Breast epithelium (tissue), 4 donors: ENCODE measurements at places on chromosomes 2 and 18. TPM values are rescaled to one million over a fixed set of nuclear protein-coding genes. Genes with fewer than 3 reads are reported as not detected.
A peak's percentile ranks its signal among the peaks of the same experiment; 100 is the strongest.

GRCh38 chr18:50356036-50356945, 18.6 kb upstream of the SKA1 start:
- H3K4me3 ChIP-seq: no peak overlapping the region
- no peaks in the 10 kb centered on the region for H3K27me3 ChIP-seq
- no peak overlapping the region for H3K27ac ChIP-seq
- no peaks in the 10 kb centered on the region for H3K36me3 ChIP-seq

DNA sequence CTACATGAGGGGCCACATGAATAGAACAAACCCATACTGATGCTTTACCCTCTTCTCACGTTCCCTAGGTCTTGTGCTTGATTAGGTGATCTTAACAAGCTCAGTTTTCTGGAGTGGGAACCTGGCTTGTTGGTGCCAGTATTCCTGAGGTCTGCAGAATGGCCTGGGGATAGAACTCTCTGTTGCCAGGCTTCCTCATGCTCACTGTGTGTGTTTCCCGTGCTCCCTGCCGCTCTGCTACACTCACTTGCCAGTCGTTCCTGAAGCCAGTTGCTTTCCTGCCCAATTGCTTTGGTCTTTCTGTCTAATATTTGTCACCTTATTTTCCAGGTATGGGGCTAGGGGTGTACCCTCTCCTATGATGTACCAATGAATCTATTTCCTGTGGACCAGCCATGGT, 2111.5 kb upstream of the PIK3C3 start:
- no peak for DNase-seq

GRCh38 chr2:160613466-160614153, 120.0 kb upstream of the RBMS1 start:
- no peaks in the 10 kb centered on the region for H3K27me3 ChIP-seq
- H3K4me1 ChIP-seq: no peaks in the 10 kb centered on the region

DNA sequence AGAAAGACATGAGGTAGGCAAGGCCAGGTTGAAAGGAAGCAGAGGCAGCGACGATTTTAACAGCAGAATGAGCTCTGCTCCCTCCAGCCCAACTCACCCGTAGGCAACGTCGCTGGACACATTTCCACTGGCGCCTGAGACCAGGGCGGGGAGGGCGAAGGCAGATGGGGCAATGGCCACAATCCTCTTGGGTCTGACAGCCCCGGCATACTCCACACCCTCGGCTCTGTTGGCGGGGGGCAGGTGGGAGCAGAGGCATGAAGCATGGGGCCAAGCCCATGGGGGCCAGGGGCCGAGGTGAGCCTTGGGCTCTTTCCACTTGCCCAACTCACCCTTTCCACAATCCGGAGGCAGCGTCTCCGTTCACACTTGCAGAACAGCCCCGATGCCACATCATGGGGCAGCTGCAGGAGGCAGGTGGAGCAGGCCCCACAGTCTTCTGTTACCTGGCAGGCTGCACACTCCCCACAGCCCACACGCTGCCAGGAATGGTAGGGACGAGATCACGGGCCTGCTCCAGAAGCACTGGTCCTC, 5.8 kb downstream of the MBD1 start:
- no peak overlapping the region for H3K27ac ChIP-seq
- no peaks in the 10 kb centered on the region for H3K27me3 ChIP-seq
- DNase-seq: no peak
- peaks cover 42% of the 10 kb centered on the region for H3K36me3 ChIP-seq

- no peak overlapping the region for H3K27ac ChIP-seq
- H3K36me3 ChIP-seq: no peaks in the 10 kb centered on the region
- DNase-seq: no peak
- H3K4me1 ChIP-seq: peaks cover 4% of the 10 kb centered on the region
- H3K27me3 ChIP-seq: no peaks in the 10 kb centered on the region
- H3K4me3 ChIP-seq: no peak overlapping the region
Measured at GRCh38 chr2:28444956-28445355, 50.9 kb upstream of the PLB1 start.

DNA sequence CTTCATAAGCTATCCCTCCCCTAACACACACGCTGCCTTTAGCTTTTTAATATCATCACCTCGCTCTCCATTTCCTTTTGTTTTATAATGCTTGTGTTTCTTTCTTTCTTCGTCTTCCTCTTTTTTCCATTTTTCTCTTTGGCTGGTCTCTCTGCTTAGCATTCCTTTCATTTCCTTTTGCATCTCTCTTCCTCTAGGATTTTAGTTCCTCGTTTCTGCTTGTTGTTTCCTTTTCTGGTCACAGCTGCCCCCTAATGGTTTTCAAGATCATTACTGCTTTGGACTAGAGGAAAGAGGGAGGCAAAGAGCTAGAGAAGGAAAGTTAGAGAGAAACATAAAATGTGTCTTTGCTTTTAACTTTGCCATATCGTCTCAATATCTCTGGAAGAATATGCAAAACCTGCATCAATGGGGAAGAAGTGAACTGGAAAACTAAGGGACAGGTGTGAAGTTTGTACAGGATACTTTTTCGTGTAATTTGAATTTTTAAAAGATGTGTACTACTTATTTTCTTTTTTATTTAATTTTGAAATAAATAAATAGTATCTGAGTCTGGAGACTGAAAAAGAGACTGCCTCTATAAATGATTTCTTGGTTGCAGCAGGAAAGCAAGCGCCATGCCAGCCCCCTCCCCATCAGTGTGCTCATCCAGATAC, 6.3 kb upstream of the NRP2 start:
- H3K36me3 ChIP-seq: no peaks in the 10 kb centered on the region
- H3K27ac ChIP-seq: no peak overlapping the region
- H3K27me3 ChIP-seq: no peaks in the 10 kb centered on the region
- no peaks in the 10 kb centered on the region for H3K4me1 ChIP-seq

GRCh38 chr2:45040786-45041185, 31.5 kb upstream of the SIX2 start:
- no peak overlapping the region for H3K27ac ChIP-seq
- H3K36me3 ChIP-seq: no peaks in the 10 kb centered on the region
- DNase-seq: no peak
- H3K4me3 ChIP-seq: no peak overlapping the region
- H3K4me1 ChIP-seq: no peaks in the 10 kb centered on the region

GRCh38 chr2:102131564-102131963, 11.0 kb upstream of the IL1R1 start:
- no peaks in the 10 kb centered on the region for H3K27me3 ChIP-seq
- no peak for DNase-seq

DNA sequence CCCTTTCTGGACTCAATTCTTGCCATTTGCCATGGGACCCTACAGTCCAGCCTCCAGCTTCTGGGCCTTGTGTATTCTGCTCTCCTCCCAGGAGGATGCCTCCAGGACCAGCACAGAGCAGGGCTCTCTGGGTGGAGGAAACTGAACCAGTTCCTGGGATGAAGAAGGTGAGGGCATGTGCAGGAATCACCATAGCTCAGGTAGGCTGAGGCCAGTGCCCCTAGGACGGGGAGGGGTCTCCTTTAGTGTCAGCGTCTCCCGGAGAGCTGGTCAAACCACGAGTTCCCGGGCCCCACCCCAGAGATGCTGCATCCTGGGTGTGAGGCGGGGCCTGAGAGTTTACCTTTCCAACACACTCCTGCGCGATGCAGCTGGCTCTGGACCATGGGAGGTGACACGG, 5.8 kb upstream of the PRELID3A start:
- H3K27ac ChIP-seq: no peak overlapping the region
- no peaks in the 10 kb centered on the region for H3K27me3 ChIP-seq
- H3K4me3 ChIP-seq: no peak overlapping the region
- H3K4me1 ChIP-seq: no peaks in the 10 kb centered on the region
- H3K36me3 ChIP-seq: no peaks in the 10 kb centered on the region
- no peak for DNase-seq

GRCh38 chr2:42185220-42185921, 16.2 kb downstream of the EML4 start:
- no peaks in the 10 kb centered on the region for H3K4me1 ChIP-seq
- H3K27ac ChIP-seq: no peak overlapping the region
- no peak for DNase-seq
- H3K36me3 ChIP-seq: no peaks in the 10 kb centered on the region

- DNase-seq: peak; percentile 64
- H3K27me3 ChIP-seq: no peaks in the 10 kb centered on the region
- peaks cover 5% of the 10 kb centered on the region for H3K4me1 ChIP-seq
- peak overlapping the region; percentile 33 for H3K4me3 ChIP-seq
- H3K36me3 ChIP-seq: no peaks in the 10 kb centered on the region
Measured at GRCh38 chr2:42974721-42975717, 182.6 kb upstream of the HAAO start.

GRCh38 chr2:225025917-225026571, 16.2 kb downstream of the DOCK10 start:
- no peak overlapping the region for H3K27ac ChIP-seq
- H3K4me1 ChIP-seq: no peaks in the 10 kb centered on the region
- no peak overlapping the region for H3K4me3 ChIP-seq
- H3K27me3 ChIP-seq: no peaks in the 10 kb centered on the region
- no peak for DNase-seq

DNA sequence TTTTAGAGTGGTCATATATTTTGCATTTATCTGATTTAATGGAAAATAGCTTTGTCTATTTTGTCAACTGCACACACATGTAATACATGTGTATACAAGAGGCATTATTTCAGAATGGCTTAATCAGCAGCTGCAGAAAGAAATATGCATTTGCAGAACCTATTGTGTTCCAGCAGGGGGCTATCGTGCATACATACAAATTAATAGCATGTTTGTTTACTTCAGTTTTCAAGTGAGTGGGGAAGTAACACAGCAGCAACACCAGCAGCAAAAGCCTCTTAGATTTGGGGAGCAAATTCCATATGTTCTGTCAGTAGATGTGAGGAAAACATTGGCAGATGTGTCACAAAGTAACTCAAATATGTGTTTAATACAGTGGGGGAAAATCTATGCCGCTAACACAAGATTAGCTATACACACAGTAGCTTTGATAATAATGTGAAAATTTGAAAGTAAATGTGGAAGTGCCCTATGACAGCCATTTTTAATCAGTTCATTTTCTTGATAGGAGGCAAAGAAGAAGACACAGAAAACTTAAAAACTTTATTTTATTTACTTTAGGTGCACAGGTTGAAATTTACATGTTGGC, 218.1 kb downstream of the WDR7 start:
- no peaks in the 10 kb centered on the region for H3K36me3 ChIP-seq
- H3K4me1 ChIP-seq: no peaks in the 10 kb centered on the region
- no peak overlapping the region for H3K4me3 ChIP-seq

DNA sequence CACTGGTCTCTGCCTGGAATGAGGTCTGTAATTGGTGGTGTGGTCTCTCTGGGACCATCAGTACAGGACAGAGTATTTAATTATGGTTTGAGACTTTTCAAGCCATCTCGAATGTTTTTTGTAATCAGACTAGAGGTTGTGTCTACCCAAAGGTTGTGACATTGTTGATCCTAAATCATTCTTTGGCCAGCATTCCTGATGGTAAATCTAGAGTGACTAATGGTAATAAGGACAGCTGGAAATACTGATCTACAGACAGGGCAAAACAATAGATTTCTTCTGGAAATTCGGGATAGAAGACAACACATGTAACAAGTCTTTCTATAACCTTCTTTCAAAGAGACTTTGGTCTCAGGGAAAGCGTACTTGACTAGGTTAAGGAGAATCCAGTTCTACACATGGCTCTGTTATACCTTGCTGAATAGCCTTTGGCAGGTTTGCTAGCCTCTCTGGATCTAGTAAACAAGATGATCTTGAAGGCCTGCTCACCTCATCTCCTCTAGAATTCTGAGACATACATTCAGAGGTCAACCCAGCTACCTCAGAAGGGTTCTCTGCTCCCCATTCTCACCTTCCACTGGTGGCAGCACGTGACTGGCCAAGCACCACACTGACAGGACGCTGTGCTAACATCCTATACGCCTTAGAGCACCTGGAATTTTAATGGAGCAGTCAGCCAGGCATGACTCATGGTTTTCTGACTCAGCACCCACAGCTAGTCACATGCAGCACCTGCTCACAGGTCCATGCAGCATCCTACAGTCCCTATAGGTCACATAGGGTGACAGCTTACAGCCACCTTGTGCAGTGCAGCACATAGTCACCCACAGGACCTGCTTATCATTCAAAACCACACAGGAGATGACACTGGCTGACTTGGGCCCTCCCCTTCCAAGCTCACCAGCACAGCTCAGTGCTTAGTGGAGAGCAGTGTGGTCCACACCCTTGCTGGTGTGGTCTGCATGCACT, 12.2 kb downstream of the PLB1 start:
- no peak overlapping the region for H3K4me3 ChIP-seq
- no peak for DNase-seq
- no peaks in the 10 kb centered on the region for H3K27me3 ChIP-seq
- no peak overlapping the region for H3K27ac ChIP-seq
- no peaks in the 10 kb centered on the region for H3K36me3 ChIP-seq
- no peaks in the 10 kb centered on the region for H3K4me1 ChIP-seq

DNA sequence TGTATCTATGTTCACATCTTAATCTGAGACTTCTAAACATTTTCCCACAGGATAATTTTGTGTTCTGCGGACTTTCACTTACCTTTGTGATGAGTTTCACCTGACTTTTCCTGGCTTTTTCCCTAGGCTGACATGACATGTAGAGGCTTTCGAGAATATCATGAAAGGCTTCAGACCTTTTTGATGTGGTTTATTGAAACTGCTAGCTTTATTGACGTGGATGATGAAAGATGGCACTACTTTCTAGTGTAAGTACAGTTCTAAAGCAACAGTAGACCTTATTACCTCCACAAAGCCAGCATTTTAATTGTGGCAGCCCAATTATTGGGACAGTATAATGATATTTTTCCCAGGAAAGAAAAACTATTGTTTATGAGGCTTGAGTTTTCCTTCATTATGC, 34.1 kb upstream of the METAP1D start:
- no peaks in the 10 kb centered on the region for H3K27me3 ChIP-seq
- no peaks in the 10 kb centered on the region for H3K36me3 ChIP-seq
- no peak overlapping the region for H3K4me3 ChIP-seq
- H3K4me1 ChIP-seq: no peaks in the 10 kb centered on the region
- H3K27ac ChIP-seq: no peak overlapping the region
- DNase-seq: no peak

DNA sequence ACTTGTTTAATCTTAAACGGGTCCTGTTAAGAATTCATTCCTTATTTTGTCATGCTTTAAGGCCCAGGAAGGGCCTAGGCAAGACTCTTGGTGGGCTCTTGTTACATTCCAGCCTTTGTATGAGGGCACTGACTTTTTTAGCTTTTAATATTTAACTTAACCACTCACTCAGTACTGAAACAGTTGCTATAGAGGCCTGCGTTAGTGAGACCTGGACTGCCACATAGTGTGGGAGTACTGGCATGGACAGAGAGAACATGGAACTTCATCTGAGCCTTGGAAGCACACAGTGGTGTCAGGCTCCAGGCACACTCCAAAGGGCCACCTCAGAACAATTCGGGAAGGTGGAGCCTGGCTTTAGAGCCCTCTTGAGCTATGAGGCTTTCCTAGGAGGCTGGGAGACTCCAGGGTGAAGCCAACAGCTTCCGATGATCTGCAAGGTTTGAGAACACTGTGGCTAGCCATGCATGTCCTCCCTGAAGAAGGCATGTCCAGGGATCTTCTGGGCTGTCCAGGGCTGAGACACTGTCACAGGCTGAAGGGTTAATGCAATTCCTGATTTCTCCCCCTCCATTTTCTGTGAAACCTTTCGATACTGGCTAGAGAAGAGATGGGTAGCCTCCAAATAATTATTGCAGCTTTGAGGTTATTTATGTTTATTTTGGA, 155.4 kb upstream of the ACAA2 start:
- no peak overlapping the region for H3K27ac ChIP-seq
- H3K4me3 ChIP-seq: no peak overlapping the region
- H3K4me1 ChIP-seq: no peaks in the 10 kb centered on the region
- H3K27me3 ChIP-seq: no peaks in the 10 kb centered on the region
- H3K36me3 ChIP-seq: no peaks in the 10 kb centered on the region

Gene B4GALT6
- total RNA-seq: 3.0 TPM

Gene ACMSD
- total RNA-seq: not detected

Gene RGPD8
- 48.9 TPM for total RNA-seq

Gene CD28
- total RNA-seq: 2.9 TPM

Gene POTEE
- total RNA-seq: 0.98 TPM

Gene CNDP1
- not detected for total RNA-seq

Gene SERPINB7
- not detected for total RNA-seq

Gene CNTNAP5
- total RNA-seq: not detected

Gene DNER
- 1.3 TPM for total RNA-seq

Gene AQP12B
- not detected for total RNA-seq
